ENCODE measurements at places on chromosomes 7 and 10.

GRCh38 chr7:105088456-105088855 lies 74.5 kb downstream of the KMT2E start:
- no peak for DNase-seq

DNA sequence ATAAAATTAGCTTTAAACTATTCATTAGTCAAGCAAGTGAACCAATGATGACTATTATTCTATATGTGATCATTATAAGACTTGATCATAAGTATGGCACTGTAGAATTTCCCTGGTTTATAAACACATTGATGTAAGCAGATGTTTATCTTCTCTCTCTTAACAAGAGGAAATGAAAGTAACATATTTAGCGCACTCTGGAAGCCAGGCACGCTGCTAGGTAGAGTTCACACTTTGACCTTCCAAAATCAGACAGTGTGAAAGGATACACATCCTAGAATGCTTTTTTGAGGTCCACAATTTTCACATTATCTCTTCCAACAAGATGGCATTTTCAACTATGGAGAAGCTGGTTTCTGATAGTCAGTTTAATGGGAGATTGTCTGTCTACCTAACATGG lies 529.4 kb upstream of the IGFBP3 start:
- DNase-seq = no peak

DNA sequence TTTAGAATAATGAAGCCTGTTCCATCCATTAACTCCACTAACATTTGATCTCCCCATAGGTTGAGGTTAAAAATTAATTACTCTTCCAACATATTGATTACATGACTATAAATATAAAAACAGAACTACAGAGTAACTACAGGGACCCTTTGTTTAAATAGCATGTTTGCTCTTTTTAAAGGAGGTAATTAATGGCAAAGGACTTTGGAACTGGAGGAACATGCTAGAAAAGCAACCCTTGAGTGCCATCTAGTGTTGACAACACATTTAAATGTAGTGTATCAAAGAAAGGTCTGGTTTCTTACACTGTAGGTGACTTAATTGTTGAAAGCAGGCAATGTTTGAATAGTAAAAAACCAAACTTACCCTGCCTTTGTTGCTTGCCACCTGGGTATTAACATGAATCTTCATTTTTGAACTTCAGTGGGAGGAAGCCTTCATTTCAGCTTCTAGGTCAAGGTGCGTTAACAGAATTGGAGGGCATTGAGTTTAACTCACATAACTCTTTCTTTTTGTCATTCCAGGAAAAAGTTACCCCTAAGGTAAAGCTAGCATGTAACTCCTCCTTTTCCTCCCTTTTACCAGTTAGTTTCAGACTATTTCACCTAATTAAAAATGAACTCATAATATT lies 52.6 kb upstream of the CAPZA2 start:
- no peak for DNase-seq

DNA sequence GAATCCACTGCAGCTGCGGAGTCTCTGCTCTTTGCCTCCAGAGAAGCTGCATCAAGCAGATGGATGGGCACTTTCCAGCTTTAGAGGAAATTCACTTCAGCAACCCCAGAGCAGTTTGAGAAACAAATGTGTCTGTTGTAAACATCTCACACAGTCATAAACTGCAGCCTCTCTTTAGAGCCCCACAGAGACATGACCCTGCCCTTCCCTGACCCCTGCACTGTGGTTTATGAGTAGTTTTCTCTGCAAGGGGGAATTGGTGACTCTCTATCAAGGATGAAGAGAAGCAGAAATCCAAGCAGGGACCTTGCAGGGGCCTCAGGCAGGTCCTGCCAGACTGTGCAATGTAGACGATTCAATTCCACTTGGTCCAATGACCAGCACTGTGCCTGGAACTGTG lies 160.2 kb downstream of the SH2D4B start:
- no peak for DNase-seq

GRCh38 chr7:28729281-28729680 lies 228.8 kb downstream of the TRIL start:
- DNase-seq = no peak

DNA sequence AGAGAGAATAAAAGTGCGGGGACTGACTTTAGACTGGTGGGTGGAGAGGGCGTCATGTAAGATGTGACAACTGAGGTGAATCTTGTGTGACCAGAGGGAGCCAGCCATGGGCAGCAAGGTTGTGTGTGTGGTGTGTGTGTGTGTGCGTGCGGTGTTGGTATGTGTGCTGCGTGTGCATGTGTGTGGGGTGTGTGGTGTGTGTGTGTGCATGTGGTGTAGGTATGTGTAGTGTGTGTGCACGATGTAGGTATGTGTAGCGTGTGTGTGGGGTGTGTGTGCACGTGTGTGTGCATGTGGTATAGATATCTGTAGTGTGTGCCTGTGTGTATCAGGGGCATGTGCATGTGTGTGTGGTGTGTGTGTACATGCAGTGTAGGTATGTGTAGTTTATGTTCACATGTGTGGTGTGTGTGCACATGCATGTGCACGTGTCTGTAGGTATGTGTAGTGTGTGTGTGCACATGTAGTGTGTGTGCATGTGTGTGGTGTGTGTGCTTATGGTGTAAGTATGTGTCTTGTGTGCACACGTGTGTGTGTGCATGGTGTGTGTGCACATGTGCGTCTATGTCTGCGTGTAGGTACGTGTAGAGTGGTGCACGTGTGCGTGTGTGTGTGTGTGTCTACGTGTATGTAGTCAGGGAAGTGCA lies 312.3 kb upstream of the MKI67 start:
- DNase-seq = no peak

DNA sequence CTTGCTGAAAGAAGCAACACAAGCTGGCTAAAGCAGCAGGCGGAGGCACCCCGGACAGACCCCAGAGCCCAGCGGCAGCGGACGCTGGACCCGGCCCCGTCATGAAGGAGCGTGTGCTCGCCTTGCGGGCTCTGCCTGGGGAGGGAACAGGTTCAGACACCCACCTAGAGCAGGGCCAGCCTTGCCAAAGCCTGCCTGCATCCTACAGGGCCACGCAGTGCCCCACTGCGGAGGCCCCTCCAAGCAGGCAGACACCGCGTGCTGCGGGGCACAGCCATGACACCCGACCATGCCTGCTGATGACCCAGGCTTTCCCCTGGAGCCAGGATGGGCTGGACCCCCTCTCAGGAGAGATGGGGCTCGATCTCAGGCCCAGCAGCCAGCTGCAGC lies 91.7 kb downstream of the MAD1L1 start:
- no peak for DNase-seq

- no peak for DNase-seq
These were observed 526 bp downstream of the SFRP5 start for GRCh38 chr10:97771055-97771891.

- DNase-seq = no peak
These were observed 7.5 kb downstream of the CYP2W1 start for GRCh38 chr7:990352-990932.

DNA sequence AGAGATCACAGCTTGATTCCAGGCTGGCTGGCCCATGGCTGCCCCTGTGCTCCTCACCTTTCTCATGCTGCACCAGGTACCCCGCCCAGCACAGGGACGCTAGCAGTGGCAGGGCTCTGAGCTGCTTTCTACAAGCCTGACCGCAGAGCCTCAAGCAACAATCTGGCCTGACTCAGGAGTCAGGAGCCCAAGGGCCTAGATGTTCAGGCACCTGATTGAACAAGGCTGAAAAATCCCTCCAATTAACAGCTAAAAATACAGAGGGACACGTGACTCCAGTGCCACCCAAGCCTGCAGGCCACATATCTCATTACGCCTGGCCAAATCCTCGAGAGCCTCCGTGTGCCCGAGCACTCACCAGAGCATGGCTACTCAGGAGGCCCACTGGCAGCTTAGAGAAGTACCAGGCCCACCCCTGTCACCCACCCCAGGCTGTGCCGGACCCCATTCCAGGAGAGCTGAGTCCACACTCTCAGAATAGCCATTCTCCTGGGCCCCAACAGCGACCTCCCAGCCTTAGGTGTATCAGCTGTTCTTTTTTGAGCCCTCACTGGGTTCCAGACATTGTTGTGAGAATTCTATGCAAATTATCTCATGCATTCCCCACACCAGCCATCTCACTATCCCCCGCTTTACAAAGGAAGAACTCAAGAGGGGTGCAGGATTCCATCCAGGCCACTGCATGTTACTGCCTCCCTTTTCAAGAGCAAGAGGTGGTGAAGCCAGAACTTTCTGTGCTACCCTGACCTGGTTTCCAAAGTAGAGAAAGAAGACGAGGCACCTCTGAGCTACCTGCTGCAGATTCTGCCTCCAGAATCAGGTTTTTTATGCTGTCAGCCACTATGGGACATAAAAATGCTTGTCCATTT lies 98.3 kb downstream of the COL13A1 start:
- no peak for DNase-seq

DNA sequence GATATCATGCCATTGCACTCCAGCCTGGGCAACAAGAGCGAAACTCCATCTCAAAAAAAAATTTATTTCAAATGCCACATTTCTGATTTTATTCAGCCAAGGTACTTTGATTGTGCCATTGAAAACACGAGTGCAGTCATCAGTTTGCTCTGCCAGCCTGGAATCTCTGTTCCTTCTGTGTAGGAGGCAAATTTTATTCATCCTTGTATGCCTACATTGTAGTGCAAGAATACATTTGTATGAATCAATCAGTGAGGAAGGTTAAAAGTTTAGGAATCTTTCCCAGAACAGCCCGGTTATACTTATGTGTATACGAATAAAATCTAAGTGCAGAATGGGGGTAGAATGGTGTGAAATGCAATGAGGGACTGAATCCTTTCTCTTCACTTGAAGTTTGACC lies 886 bp upstream of the TET1 start:
- DNase-seq = no peak

GRCh38 chr7:140869430-140869829 lies 55.3 kb downstream of the BRAF start:
- DNase-seq = no peak

- no peak for DNase-seq
These were observed 20.2 kb upstream of the PPIF start for GRCh38 chr10:79327090-79327457.

GRCh38 chr7:47470567-47471357 lies 111.1 kb downstream of the TNS3 start:
- DNase-seq = no peak

DNA sequence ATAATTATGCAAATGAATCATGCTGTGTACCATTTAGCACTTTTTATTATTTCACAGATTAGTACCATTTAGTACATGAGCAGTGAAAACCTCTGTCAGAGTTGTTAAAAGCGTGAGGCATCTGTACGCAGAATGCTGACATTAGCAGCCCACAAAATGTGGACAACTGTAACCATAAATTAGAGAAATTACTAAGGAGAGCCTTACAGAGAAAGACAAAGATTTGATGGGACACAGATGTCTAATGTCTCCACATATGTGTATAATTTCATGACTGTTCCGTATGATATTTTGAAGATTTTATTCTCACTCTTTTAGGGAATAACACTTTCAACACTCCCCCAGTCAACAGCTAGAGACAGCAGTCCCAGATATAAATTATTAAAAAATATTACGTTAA lies 414.0 kb upstream of the ANKRD30A start:
- DNase-seq = no peak

- DNase-seq = no peak
These were observed 2.2 kb downstream of the IRF5 start for GRCh38 chr7:128939861-128940410.

GRCh38 chr7:134873253-134873652 lies 93.8 kb downstream of the CALD1 start:
- DNase-seq = no peak

GRCh38 chr7:88127637-88128290 lies 92.1 kb downstream of the SRI start:
- no peak for DNase-seq

- DNase-seq = no peak
These were observed 123.6 kb downstream of the RNF32 start for GRCh38 chr7:156764016-156764669.

GRCh38 chr10:118746246-118746645 lies 8.5 kb downstream of the CACUL1 start:
- no peak for DNase-seq

DNA sequence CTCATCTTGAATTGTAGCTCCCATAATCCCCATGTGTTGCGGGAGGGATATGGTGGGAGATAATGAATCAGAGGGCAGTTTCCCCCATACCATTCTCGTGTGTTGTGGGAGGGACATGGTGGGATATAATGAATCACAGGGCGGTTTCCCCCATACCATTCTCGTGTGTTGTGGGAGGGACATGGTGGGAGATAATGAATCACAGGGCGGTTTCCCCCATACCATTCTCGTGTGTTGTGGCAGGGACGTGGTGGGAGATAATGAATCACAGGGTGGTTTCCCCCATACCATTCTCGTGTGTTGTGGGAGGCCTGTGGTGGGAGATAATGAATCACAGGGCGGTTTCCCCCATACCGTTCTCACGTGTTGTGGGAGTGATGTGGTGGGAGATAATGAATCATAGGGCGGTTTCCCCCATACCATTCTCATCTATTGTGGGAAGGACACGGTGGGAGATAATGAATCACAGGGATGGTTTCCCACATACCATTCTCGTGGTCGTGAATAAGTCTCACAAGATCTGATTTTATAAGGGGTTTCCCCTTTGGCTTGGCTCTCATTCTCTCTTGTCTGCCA lies 271.0 kb downstream of the MAD1L1 start:
- DNase-seq = no peak

- no peak for DNase-seq
These were observed 6.1 kb downstream of the COL1A2 start for GRCh38 chr7:94400643-94401427.

- no peak for DNase-seq
These were observed 5.4 kb downstream of the SAP25 start for GRCh38 chr7:100568176-100568895.

DNA sequence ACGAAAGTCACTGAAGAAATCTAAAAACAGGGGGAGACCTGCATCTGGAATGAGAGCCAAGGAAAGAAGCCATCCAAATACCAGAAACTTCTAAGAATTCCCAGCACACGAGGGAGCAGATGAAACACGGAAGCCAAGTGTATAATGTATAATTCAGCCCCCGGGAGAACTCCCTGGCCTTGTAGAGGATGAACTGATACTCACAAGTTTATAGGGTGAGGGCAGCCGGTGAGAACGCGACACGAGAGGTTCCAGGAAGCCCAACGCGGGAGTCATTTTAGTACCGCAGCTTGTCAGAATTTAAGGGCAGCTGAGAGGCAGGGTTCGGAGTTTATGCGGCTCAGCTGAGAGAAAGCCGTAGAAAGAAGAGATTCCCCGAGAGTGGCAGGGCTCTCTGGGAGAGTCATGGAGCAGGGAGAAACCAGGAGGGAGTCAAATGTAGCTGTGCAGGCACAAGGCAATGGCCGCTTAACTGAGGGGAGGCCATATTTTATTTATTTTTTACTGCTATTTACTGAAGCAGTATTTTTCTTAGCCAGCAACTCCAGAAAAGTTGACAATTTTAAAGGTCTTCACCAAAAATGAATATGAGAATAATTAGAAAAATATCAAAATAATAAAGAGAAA lies 164.0 kb downstream of the NPSR1 start:
- no peak for DNase-seq

DNA sequence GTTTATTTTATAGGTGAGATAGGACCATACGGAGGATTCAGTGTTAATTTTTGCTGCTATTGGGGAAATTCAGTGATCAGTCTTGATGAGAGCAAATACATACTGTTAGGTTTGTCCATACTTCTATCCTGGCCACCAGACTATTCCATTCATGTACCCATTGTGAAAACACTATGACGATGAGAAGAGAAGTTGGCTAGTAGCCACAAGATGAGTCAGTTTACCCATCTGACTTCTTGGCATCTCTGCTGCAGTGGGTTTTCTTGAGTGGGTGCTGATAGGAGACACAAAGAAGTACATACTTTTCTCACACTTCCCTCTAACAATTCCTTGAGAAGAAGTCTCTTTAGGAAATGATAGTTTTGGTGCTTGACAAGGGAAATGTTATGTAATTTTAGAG lies 133.1 kb downstream of the TFPI2 start:
- DNase-seq = no peak
